Stimulated activated CD4-positive, alpha-beta T cell treated with anti-CD3 and anti-CD28 coated beads, Interleukin-15, amount 100 ng/mL, for 24 hours (primary cell): ENCODE measurements at places on chromosomes 12 and 14.
A peak's percentile ranks its signal among the peaks of the same experiment; 100 is the strongest.

DNA sequence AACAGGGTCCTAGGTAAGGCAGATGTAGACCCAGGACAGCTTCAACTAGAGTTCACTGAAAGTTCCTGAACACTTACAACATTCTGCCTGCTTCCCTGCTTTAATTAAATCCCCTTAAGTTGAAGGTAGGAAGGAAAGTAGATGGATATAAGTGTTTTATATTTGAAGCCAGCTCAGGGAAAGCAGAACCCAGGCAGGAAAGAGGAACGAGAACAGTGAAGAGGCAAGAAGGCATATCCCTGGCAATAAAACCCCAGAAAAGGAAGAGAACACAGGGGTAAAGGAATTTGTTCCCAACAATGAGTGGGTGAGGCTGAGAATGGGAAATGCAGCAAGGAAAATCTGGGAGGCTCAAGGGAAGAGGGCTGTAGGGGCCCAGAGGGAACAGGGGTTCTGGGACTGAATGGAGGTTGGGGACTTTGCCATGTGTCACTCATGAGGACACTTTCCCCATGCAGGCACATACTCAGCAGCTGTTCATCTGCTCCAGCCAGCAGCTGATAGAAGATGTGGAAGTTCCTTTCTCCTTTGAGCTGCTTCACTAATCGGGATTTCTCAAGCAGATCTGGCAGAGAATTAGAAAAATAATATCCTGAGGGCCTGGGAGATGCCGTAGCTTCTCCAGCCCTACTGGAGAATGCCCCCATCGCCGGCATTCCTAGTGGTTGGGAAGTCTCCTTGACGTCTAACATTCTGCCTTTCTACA lies 3.7 kb downstream of the MYO1A start:
- DNase-seq = no peak

DNA sequence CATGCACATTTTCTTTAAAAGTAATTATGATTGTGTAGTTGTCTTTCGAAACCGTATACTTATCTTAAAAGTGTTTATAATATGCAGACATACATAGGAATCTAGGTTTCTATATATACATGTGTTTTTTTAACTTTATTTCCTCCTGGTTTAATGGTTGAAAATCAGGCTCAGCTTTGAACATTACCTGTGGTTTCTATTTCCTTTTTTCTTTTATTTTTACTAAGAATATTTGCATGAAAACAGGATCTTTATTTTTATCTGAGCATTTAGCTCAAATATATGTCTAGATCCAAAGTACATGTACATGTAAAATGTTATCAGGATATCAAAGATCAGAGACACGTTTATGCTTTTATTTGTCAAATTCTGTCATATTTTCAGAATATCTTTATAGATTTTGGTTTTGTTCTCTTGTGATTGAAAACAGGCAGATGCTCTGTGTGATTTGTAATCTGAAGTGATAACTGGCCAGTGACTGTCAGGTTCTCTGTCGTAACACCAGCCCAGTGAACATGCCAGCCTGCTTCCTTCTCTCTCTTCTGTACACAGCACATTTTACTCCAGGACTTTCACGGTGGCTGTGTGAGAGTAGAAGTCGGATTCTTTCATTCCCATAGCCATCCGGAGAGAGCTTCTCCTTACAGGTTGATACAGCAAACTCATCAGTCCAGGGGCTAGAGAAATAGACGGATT lies 13.7 kb downstream of the TCTN1 start:
- no peak for DNase-seq

GRCh38 chr14:47863441-47863840 lies 188.0 kb upstream of the MDGA2 start:
- DNase-seq = no peak

DNA sequence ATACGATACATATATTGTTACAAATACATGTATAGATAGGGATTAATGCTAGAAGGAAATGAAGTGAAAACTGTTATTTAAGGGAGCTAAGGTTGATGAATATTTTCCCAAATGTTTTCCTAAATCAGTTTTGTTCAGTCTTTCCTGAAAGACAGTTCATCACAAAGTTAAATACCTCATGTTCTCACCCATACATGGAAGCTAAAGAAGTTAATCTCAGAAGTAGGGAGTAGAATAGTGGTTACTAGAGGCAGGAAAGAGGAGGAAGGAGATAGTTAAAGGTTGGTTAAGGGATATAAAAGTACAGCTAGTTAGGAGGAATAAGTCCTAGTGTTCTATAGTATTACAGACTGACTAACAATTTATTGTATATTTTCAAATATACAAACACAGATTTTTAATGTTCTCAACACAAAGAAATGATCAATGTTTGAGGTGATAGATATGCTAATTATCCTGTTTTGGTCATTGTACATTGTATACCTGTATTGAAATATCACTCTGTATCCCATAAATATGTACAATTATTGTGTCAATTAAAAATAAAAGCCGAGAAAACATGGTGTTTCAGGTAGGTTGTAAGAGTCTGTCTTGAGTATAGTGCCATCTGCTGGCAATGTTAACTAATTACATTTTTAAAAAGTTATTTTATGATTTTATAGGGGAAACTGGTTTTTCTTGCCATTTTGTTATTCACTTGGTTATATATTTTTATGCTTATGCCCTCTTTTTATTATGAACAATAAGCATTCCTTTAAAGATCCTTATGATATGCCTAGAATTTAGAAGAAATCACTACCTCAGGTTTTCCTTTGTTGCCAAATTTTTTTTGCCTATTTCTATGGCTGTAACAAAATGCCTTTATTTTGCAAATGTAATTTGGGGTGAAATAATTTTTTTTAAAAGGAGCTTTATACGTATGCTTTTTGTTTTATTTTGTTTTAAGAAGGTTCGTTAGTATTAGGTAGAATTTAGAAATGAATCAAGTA lies 26.9 kb downstream of the ZDHHC17 start:
- no peak for DNase-seq

GRCh38 chr12:102016472-102016871 lies 45.3 kb downstream of the WASHC3 start:
- DNase-seq = no peak

DNA sequence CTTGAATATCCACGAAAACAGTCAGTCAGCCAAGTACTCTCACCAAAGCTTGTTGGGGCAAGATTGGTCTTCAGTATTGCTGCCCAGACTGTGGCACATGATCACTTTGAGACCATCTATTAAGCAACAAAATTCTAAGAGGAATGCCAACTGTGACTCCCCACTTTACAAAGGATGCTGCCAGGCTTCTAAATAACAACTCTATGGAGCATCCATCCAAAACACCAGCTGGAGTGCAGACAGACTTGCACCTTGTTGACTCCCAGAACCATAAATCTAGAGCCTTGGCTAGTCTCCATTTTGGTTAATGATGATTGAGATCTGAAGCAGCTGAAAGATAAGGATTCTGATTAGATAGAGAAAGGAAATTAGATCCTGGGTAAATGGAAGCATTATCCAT lies 132.8 kb downstream of the DIO2 start:
- DNase-seq = no peak

DNA sequence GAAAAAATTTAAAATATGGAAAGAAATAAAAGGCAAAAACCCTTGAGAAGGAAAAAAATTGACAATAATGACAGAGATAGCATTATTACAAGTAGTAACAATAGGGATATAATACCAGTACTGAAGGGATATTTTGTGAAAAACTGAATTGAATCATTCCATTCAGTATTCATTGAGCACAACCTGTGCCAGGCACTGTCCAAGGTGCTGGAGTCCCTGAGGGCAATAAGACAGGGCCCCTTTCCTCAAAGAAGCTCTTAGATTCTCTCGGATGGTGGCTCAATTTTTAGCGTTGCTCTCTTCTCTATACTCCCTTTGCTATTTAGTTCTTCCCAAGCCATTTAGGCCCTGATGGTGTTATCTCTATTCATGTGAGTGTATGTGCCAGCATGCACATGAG lies 34.3 kb upstream of the GAS2L3 start:
- DNase-seq = peak; percentile 22

- peak; percentile 42 for DNase-seq
Observed at GRCh38 chr12:46983959-46984841, 95.2 kb upstream of the PCED1B start.

DNA sequence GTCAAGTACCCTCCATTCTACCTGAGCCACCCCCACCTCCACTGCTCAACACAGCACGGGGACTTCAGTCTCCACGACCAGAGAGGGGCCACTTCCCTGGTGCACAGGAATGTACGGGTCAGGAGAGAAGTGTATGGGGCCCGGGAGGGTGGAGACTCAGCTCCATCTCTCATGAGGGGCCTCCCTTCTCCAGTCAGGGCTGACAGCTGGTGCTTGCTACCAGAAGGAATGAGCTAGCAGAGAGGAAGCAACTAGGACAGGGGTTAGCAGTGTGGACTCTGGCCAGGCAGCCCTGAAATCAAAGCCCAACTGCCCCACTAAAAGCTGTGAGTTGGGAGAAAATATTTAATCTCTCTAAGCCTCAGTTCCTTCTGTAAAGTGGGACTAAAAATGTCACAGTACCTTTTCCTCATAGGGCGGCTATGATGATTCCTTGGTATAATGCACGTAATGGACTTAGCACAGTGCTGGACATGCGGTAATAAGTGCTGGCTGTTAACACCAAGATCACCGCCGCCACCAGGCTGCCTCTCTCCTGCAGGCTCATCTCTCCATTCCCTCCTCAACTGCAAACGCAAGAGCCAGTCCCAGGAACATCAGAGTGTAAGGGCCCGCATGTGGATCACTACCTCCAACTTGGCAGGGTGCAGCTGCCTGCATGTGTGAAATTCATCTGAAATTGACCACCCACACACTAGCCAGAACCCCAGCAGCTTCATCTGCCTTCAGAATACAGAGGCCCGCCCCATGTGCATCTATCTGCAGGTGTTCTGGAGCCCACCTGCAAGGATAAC lies 14.6 kb downstream of the ACTN1 start:
- DNase-seq = no peak

DNA sequence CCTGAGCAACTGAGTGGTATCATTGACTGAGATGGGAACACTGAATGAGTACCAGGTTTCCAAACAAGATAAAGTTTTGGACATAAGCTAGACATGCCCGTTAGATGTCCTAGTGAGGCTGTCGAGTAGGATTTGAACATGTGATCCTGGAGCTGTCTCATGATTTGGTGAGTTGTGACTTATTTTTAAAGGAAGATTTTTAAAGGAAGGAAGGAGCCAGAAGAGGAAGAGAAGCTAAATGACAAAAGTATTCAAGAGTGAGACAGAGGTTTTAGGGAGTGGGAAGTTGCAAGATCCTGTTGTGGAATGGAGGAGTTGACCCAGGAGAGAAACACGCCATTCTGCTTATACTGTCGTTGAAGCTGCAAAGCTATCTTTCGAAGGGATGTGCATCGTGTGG lies 82.1 kb downstream of the SAMD4A start:
- DNase-seq = no peak

- DNase-seq = no peak
Observed at GRCh38 chr12:6182279-6182898, 17.8 kb upstream of the CD9 start.

DNA sequence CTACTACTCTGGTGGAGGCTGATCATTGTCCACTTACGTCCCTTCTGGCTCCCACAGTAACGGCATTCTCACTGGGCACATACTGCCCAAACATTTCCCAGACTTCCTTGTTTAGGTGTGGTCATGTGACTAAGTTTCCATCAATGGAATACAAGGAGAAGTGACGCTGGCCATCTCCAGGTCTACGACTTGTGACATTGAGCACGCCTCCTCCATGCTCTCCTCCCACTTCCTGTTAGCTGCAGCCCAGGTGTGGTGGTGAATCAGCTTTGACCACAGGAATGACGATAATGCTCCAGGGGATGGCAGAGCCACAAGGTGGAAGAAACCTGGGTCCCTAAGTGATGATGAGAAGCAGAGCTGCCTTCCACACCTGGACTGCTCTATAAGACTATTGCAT lies 6.0 kb upstream of the SLC24A4 start:
- DNase-seq = peak; percentile 7

DNA sequence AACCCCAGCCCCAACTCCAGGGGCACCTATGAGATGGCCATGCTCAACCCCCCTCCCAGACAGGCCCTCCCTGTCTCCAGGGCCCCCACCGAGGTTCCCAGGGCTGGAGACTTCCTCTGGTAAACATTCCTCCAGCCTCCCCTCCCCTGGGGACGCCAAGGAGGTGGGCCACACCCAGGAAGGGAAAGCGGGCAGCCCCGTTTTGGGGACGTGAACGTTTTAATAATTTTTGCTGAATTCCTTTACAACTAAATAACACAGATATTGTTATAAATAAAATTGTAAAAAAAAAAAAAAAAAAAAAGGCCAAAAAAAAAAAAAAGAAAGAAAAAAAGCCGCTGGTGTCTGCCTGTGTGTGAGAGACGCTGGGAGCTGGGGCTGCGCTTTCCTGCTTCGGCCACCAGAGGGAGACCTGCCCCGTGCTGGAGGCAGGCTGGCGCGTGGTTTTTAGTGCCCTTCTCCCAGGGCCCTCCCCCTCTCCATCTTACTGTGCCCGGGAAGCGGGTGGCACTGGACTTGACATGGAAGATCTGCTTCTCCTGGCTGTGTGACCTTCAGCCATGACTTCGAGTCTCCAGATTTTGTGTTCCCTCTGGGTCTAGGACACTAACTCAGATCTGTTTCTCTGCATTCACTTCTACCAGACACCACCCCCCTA lies 3.4 kb upstream of the NXPH4 start:
- DNase-seq = peak; percentile 89

DNA sequence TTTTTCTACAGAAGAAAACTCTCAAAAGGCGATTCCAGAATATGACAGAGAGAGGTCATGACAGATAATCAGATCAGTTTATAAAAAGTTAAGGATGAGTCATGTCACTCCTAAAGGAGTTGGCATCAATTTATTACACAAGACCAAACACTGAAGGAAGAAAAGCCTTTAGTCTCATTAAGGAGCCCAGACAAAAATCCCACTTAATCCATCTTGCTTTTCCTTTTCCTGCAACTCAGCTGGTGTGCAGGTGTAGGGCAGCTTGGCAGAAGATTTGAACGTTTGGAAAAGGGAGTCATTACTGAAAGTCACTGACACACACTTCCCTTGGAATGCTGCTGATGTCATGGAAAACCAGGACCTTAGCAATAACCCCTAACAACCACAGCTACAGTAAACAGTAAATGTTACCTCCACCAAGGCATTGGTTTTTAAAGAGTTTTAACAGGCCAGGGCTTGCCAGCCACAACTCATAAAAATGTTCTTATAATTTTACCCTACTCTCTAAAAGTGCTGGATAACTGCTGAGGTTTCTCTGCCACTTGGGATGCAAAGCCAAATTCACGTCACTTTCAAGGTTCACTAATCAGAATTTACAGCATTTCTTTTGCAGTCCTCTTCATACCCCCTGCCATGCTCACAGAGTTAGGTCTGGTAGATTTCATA lies 320.6 kb downstream of the RAD51B start:
- no peak for DNase-seq

GRCh38 chr12:79934281-79935020 lies 446 bp downstream of the PPP1R12A start:
- DNase-seq = peak; percentile 57

DNA sequence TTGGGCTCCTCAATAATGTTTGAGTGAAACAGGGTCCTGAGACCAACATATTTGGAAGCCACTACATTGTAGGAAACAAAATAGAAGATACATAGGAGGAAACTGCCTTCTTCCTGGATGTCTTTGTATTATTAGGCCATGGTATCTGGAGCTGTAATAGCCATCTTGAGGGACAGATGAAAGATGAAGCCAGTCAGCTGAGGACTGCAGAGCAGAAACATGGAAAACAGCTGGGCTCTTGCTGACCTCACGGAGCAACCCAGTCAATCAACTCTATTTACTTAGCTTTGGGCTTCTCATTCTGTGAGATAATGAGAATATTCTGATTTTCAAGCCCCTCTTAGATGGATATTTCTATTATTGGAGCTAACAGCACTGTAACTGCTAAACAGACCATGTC lies 962.4 kb downstream of the BCL11B start:
- no peak for DNase-seq
